ENCODE measurements at places on chromosomes 6 and 20.

GRCh38 chr6:119830494-119831295, 481.1 kb upstream of the MAN1A1 start:
- no peak for DNase-seq

DNA sequence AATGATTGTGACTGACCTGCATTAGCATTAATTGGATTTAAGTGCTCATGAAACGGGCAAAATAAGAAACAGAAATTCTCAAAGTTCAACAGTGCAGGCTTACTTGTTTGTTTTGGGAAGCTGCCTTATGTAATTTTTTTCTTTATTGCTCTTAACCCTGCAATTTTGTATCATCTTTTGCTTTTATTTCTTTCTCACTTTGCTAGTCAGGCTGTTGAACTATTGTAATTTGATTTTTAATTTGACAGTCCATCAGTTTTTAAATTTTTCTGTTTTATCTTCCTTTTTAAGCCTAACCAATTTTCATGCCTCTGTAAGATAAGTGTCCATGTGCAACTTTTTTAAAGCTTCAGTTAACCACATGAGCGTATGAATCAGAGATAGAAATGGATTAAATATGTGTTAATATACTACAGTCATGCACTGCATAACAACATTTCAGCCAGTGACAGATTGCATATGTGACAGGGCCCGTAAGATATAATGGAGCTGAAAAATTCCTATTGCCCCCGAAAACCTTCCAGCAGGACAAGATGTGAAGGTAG, 44.6 kb downstream of the PEX7 start:
- DNase-seq, result no peak

DNA sequence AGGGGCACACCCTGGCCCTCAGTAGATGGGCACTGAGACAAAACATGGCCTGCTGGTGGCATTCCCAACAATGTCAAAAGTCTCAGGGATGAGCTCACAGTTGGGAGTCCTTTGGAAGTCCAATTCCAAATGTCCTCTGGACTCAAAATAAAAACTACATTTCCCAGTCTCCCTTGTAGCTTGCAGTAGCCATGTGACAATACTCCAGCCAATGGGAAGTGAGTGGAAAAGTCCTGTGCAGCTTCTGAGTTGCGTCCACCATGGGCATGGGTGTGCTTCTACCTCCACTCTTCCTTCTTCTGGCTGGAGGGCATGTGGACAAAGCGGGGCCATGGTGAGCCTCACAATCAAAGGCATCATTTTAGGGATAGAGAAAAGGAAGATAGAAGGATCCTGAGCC, 5.8 kb upstream of the ADAM33 start:
- DNase-seq, result no peak

GRCh38 chr20:34824026-34824425, 1.4 kb downstream of the NCOA6 start:
- no peak for DNase-seq

DNA sequence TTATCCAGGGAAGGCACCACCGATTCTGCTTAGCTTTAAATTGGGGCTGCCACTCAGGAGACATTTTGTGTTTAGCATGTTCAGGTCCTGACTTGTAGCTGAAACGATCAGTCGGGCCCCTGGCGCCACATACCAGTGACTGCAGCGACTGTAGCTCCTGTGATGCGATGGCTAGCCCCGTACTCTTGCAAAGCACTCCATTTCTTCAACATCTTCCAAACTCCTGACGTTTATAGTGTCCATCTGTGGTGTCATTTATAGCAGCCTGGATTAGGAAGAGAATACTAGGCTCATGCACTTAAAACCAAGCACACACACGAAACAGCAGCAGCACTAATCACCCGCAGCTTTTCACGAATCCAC, 13.0 kb downstream of the POU3F2 start:
- no peak for DNase-seq

Measured in RCC 7860 (cell line).